ENCODE measurements at places on chromosomes 11 and 22.

DNA sequence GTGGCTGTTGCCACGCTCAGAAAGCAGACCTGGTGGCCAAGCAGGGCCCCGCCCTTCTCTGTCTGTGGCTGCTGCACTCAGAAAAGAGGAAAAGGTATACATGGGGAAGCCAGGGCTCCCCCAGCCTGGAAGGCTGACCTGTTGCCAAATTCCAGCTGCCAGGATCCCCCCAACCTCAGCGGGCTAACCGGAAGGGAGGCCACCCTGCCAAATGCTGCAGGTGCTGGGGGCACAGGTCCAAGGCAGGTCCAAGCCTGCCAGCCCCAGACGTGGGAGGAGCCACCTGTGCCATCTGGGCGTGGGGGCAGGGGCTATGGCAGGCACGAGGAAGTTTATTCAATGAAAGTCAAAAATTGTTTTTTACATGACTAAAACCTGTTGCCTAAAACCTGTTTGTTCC lies 2.6 kb downstream of the NPTXR start:
- DNase-seq, result no peak

DNA sequence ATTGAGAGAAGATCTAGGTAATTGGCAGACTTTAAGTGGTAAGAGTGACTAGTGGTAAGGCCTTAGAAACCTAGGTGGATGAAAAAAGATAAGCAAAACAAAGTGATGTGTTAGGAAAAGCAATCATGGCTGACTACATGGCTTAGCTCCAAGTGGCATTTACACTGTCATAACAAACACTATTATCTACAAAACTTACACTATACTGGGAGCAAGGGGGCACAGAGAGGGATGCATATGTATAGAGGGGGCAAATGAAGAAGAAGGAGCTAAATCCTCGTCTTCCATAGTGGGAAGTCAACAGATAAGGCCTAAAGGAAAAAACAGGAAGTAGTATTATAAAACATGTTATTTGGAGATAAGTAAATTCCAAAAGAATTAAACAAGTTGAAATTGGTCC lies 32.5 kb downstream of the ADORA2A start:
- DNase-seq, result no peak

DNA sequence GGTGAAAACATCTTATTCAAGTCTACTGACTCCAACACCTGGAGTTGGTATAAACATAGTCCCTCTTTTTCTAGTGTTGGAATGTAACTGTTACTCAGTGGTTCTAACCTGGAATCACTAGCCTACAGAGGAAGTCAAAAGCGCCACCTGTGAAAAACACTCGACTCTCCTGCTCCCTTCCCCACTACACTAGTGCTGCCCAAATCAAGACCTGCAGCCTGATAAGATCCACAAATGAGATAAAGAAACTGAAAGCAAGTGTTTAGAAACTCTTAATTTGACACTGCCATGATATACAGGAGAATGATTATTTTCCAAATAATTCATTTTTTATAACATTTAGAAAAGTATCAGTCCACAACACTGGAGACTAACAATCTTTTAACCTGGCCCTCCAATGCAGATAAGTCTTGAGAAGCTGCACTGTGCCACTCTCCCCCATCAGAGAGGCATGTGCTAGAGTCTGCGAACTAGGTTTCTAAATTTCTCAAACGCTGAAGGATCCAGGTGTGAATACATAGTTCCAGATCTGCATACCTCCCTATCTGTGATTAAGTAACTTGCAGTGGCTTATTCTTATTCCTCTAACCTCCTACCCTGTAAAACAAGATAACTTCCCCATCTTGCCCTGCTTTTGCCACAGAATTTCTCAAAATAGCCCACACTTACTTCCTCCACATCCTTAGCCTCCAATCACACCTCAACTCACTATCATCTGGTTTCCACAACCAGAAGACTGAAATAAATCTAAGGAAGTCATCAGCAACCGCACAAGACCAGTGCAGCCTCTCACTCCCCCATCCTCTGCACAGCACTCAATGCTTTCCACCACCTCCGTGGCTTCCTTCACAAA lies 88.1 kb downstream of the RRAS2 start:
- peak; percentile 59 for DNase-seq

DNA sequence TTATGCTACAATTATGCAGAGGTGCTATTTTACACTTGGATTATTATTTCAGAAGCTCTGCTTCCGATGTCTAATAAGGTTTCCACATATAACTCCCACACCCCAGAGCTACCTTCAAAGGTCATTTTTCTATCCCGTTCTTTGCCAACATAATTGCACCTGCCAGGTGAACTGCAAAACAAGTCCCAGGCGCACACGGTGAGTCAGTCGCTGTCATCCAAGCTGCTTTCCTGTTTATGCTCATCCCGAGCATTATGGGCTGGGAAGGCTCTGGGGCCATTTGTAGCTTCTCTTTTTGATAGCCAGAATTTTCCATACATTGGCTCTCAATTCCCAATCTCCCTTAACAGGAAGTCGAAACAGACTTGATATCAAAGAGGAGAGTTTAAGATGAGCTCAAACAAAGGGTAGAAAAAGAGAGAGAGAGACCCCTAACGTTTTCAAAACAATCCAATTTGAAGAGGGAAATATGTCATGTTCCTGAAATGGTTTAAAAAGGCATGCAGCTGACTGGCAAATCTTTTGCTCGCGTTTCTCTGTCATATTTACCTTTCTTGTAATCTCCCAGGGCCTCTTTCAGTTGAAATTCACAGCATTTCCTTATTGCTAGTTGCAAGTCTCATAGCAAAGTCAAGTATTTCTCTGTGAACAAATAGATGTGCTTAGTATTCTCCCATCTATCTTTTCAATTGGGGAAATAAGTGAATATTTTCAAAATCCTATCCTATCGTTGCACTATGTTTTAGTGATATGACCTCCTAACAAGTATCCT lies 815.9 kb downstream of the KCNA4 start:
- no peak for DNase-seq

- DNase-seq, result peak; percentile 76
Measured at GRCh38 chr11:72787216-72788104, 6.4 kb downstream of the STARD10 start.

- DNase-seq, result no peak
Measured at GRCh38 chr11:59285716-59286260, 72.9 kb upstream of the OR5AN1 start.

- no peak for DNase-seq
Measured at GRCh38 chr22:27241430-27242321, 559.9 kb downstream of the MN1 start.

DNA sequence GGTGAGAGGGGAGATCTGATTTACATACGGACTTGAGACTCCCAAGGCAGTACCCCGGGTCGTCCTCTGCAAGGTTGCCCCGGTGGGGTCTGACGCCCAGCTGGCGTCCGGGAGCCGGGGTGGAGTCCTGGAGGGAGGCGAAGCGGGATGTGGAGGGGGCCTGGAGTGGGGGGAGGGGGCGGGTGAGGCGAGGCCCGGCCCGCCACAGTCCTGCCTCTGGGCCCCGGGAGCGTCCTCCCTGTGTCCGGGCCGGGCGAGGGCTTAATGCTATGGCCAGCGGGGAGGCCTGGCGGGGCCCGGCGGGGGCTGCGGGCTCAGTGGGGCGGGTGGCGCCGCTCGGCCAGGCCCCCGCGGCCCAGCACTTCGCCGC lies 2.4 kb upstream of the MYBPC3 start:
- no peak for DNase-seq

GRCh38 chr11:121465709-121466062 lies 12.9 kb upstream of the SORL1-AS1 start:
- no peak for DNase-seq

DNA sequence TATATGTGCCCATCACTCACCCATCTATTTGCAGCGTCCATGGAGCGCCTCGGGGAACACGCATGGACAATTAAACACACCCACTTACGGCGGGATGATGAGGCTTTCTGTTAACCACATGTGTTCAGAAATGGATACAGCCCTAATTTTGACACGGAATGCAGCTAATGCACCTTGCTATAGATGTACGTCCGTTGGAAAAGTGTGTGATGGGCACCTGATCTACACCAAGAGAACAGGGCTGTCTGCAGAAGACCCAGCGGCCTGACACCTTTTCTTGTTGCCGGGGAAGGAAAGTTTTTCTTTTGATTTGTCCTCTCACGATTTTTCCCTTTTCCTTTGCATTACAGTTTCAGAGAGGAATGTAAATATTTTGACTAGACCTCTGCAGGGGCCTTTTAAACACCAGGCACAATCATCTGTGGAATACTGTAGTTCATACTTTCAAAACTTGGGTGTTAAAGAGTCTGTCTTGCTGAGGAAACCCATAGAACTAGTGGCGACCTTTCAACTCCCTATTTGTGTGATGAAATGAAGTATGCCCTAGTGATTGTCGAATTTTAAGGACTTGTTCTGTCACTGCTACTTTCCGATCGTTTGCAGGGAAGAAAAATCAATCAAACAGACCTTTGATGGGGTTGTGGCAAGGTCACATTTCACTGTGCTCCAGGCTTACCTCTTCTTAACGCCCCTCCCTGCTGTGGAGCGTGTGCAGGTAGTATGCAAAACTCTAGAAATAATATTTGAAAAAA lies 16.5 kb upstream of the PAX6 start:
- DNase-seq, result peak; percentile 41

GRCh38 chr11:32136657-32137056 lies 45.8 kb downstream of the RCN1 start:
- no peak for DNase-seq

DNA sequence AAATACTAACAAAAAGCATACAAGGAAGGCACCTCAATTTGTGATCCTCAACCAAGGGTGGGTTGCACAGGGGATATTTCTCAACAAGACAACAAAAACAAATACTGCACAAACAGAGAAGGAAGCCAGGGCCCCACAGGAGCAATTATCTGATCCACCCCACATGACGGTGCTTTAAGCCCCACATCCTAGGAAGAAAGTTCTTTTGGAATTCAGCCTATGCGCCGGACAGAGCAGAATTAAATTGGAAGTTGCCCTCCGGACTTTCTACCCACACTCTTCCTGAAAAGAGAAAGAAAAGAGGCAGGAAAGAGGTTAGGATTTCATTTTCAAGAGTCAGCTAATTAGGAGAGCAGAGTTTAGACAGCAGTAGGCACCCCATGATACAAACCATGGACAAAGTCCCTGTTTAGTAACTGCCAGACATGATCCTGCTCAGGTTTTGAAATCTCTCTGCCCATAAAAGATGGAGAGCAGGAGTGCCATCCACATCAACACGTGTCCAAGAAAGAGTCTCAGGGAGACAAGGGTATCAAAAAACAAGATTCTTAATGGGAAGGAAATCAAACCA lies 40.6 kb downstream of the OSBP start:
- DNase-seq, result no peak

GRCh38 chr11:65275906-65276305 lies 14.1 kb downstream of the POLA2 start:
- no peak for DNase-seq

DNA sequence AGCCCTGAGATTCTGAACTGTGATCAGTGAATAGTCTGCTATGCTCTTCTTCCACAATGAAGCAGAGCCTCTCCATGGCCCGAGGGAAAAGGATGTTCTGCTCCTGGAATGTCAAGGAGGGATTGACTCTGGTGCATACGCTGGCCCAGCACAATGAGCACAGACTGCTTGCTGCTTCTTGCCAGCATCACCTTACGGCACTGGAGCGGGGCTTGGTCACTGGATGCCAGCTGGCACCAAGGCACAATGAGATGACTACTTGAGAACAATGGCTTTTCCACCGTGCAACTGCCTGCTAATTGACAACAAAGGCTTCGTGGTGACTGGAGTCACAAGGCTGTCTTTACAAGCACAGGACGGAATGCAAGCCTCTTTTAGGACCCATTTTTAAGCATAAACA lies 139.2 kb downstream of the DSCAML1 start:
- DNase-seq, result no peak

Data from GM20000 (cell line).